ENCODE measurements at places on chromosomes 6 and 20. TPM values are rescaled to one million over a fixed set of nuclear protein-coding genes. Genes with fewer than 3 reads are reported as not detected.

Gene C6orf89
- 22.3 TPM for total RNA-seq

Gene MICB
- total RNA-seq = 16.8 TPM

Gene ALDH5A1
- total RNA-seq = 0.62 TPM

Gene CASS4
- total RNA-seq = not detected

Gene SYNE1
- total RNA-seq = 4.6 TPM

Gene SIGLEC1
- not detected for total RNA-seq

Gene SCGN
- total RNA-seq = not detected

Gene ACSS1
- total RNA-seq = 3.9 TPM

Gene RIMS4
- total RNA-seq = not detected

Gene NKX2-4
- total RNA-seq = not detected

Gene IRAK1BP1
- 2.7 TPM for total RNA-seq

Gene DDO
- total RNA-seq = 0.23 TPM

Gene SPATA25
- total RNA-seq = not detected

Gene SESN1
- 16.3 TPM for total RNA-seq

Gene GJA1
- 78.1 TPM for total RNA-seq

Gene ZBTB12
- total RNA-seq = 0.30 TPM

Gene UST
- total RNA-seq = 4.3 TPM

Gene ASIP
- not detected for total RNA-seq

Gene NR2E1
- not detected for total RNA-seq

Gene EYS
- 0.27 TPM for total RNA-seq

Gene SYNDIG1
- 5.9 TPM for total RNA-seq

Gene PRR18
- total RNA-seq = not detected

Gene DEFB132
- not detected for total RNA-seq

Gene BCAS4
- total RNA-seq = 12.5 TPM

Gene MATN4
- total RNA-seq = not detected

Gene BPI
- total RNA-seq = not detected

Gene C20orf204
- total RNA-seq = under 0.01 TPM

Gene ULBP3
- total RNA-seq = 4.6 TPM

Gene PIGU
- 17.1 TPM for total RNA-seq

Gene DCDC2
- total RNA-seq = not detected

Gene PLA2G7
- 0.04 TPM for total RNA-seq

Gene PRSS35
- not detected for total RNA-seq

Gene MOCS1
- total RNA-seq = 6.2 TPM

Gene THBD
- 30.9 TPM for total RNA-seq

Gene RAD21L1
- not detected for total RNA-seq

Gene HTR1B
- 1.4 TPM for total RNA-seq

Gene BLTP3A
- total RNA-seq = 3.1 TPM

Gene CTAGE9
- not detected for total RNA-seq

Gene PRSS16
- 12.2 TPM for total RNA-seq

Gene NELFCD
- total RNA-seq = 66.3 TPM
